Stimulated activated CD8-positive, alpha-beta memory T cell treated with anti-CD3 and anti-CD28 coated beads, Interleukin-12 subunit alpha, Interleukin-12 subunit beta, amount 100 ng/mL, for 4 hours (primary cell): ENCODE measurements at places on chromosomes 6 and 20.

GRCh38 chr6:83958241-83958685 lies 75.3 kb upstream of the MRAP2 start:
- no peak for DNase-seq

DNA sequence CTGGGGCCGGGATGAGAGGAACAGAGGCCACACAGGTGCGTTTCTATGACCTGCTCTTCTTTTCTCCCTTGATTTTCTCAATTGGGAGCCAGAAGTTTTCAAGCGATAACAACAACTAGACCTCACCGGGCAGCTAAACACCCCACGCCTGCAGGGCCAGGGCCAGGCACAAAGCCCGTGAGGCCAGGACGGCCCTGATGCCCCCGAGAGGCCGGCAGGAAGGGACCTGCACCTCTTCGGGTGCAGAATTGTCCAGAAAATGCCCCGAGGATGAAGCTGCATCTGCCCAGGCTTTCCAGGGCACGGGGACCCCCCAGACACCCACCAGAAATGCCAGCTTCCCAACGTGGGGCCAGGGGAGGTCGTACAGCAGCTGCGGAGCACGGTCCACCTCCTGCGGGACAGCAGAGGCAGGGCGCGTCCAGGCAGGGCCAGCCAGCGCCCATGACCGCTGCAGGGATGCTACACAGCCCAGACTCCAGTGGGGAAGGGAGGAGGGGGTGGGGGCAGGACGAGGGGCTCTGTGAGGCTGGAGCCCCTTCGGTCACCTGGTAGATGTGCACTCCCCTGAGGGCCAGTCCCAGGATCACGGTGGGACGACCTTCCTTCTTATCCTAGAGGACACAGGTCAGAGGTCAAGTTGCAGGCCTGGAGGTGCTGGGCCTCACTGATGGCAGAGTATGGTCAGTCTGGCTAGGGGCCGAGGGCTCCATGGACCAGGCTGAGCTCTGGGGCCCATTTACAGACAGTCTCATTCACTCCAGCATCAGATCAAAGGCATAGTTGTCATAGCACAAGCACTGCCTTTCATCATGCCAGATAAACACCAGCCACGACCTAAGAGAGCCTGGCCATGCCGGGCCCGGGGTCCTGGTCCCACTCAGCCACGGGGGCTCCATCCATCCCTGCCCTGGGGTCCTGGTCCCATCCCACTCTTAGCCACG lies 16.4 kb downstream of the FRMD1 start:
- DNase-seq = no peak

DNA sequence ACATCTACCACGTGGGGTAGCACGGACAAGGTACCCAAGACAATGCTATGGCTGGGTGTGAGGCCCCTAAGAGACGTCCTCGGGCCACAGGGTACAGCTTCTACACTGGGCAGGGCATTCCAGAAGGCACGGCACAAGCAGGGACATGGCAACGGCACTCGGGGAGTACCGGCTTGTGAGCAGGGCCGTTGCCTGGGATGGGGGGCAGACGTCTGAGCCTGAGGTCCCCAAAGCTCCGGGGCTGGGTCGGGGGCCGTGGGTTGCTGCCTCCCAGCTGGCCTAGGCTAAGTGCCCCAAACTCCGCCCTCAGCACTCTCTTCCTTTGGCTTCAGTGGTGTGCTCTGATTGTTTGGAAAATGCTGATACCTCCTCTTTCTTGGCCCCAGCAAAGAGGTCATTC lies 110.6 kb downstream of the SULF2 start:
- no peak for DNase-seq

GRCh38 chr6:73182021-73182607 lies 43.2 kb downstream of the KHDC1L start:
- no peak for DNase-seq

DNA sequence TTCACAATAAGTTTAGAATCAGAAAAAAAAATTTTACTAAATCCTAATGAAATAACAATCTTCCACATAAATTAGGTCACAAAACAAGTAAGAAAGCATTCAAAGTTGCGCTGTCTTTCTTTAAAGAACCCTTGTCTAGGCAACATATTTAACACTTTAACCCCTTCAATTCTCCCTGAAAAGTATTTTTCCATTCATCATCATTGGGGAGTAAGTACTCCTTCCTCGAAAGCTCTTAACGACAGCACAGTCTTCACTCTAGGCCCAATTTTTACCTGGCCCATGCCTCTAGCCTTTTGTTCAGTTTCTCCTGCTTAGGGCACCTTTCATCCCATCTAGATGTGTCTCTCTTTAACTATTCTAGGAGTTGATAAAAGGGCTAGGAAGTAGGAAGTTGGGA lies 2.6 kb downstream of the TSPYL1 start:
- no peak for DNase-seq

DNA sequence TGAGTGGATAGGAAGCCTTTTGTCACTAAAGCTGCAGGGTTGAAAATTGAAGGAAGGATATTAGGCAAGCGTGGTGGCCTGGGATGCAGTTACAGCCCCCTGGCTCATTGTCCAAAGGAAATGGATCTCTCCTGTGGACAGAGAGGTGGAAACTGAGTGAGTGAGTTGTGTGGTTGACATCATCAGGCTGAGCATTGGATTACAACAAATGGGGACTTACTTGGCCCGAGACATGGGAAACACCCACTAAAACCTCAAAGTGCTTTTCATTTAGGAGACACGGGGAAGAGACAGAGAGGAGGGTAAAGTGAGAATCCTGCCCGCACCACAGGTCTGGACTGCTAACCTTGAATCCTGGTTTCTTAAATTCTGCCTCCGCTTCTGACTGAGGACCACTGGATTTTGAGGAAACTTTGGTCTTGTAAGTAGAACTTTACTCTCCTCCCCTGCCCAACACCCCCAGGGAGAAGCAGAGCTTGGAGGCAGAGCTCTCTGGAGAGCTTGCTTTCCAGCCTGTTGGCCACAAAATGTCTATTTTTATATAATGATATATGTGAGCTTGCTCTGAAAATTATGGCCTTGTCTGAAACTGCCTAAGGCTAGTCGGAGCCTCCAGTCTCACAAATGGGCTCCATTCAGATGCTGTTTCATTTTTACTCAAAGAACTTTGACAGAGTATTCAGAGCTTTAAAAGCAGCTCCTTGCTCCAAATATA lies at the start of gene PKIG:
Gene PKIG (plus strand): TSS at position 269 of the 715 bp plus-strand sequence. CDS start 31,978 bp downstream, outside the sequence.
- DNase-seq = no peak

- no peak for DNase-seq
Measured at GRCh38 chr6:25132934-25133333, 146.2 kb upstream of the CARMIL1 start.

DNA sequence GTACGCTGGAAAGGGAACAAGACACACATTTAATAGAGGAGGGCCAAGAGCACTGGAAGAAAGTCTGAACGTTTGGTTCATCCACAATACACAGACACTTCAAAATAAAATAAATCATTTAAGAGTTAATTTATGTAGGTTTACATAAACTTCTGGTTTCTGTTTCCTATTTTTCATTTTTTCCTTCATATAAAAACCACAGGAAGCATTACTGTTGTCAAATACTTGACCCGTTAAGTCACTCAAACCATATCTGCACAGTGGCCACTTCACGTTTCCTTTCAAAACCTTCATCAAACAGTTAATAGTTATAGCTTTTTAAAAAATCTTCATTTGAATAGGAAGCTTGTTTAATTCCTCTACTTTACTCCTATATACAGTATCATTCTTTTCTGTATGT lies 257.6 kb upstream of the THEMIS start:
- DNase-seq = no peak

- no peak for DNase-seq
Measured at GRCh38 chr20:20409331-20409730, 41.4 kb downstream of the INSM1 start.

GRCh38 chr6:125367036-125367782 lies 65.4 kb upstream of the HDDC2 start:
- no peak for DNase-seq

GRCh38 chr6:29791162-29791561 lies 36.5 kb upstream of the HLA-G start:
- DNase-seq = no peak

DNA sequence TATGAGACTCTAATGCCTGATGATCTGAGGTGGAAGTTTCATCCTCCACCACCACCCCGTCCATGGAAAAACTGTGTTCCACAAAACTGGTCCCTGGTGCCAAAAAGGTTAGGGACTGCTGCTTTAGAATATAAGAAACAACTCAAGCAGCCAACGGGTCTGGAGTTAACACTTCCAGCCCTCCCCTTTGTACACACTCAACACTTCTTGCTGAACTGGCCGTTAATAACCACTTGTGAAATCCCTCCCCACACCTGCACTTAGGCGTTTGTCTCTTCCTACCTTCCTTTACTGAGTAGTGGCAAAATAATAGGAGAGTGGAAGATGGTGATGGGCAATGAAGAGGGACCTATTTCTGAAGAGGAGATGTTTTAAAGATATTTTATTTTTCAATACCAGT lies 10.5 kb downstream of the SAYSD1 start:
- DNase-seq = no peak

- DNase-seq = no peak
Measured at GRCh38 chr20:43961541-43962471, 47.2 kb downstream of the TOX2 start.

GRCh38 chr6:109927052-109927451 lies 51.1 kb upstream of the GPR6 start:
- DNase-seq = no peak

DNA sequence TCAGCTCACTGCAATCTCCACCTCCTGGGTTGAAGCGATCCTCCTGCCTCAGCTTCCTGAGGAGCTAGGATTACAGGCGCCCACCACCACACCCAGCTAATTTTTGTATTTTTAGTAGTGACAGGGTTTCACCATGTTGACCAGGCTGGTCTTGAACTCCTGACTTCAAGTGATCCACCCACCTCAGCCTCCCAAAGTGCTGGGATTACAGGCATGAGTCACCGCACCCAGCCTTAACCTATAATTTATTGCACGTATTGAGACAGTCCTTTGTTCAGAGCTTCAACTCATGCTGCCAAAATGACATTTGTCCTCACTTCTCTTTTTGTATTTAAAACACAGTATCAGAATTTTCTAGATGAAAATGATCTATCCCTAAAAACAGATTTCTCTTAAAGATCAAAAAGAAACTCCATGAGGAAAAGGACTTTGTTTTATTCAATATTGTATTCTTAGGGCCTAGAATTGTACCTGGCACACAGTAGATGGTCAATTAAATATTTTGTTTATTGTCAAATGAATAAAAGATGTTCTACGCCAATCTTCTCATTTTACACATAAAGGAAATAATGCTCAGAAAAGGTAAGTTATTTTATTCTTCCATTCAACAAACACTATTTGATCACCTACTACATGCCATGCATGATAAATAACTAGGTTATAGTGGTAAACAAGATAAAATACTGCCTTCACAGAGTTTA lies 10.8 kb downstream of the SERAC1 start:
- DNase-seq = no peak

DNA sequence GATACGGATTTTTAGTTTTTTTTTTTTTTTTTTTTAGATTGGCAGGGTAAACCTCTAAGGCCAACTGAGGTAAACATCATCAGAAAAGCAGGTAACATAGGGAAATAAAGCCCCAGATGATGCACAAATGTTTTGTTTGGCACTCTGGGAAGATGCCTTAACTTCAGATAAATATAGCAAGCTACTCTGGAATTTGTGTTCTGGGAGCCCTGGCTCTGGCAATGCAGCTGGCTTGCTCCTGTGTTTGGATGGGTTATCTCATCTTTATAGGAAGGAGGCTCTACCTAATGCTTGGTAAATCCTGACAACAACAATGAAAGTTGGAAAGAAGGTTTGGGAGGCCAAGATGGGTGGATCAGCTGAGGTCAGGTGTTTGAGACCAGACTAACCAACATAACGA lies 77.4 kb downstream of the GFOD1 start:
- no peak for DNase-seq

GRCh38 chr20:18362916-18363315 lies 74.6 kb downstream of the ZNF133 start:
- no peak for DNase-seq

DNA sequence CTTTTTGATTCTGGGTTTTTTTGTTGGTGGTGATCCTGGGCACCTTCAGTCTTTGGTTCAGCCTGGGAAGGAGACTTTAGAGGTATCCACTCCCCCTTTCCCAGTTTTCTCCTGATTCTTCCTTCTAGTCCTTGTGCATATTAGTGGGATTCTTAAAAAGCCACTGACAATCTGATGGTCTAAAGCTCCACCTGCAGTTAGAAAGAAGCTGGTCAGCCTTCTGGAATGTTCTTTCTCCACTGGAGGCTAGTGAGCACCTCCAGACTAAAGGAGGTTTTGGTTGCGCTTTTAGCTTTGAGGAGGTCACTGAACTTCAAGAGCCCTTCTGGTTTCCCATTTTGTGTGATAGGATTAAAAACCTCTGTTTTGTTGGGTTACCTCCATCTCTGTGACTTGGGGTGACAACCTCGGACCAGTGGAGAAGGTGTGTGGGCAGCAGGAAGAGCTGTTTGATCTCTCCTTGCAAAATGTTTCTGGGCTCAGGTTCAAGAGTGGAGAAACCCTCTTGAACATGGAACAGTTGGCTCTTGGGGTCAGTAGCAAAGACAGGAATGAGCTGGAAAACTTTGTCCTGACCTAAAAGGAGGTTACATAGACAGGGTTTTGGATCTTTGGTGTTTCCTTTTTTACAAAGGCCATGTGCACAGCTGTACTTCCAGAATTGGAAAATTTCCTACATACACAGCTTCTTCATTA lies 29.0 kb downstream of the JARID2 start:
- DNase-seq = no peak

DNA sequence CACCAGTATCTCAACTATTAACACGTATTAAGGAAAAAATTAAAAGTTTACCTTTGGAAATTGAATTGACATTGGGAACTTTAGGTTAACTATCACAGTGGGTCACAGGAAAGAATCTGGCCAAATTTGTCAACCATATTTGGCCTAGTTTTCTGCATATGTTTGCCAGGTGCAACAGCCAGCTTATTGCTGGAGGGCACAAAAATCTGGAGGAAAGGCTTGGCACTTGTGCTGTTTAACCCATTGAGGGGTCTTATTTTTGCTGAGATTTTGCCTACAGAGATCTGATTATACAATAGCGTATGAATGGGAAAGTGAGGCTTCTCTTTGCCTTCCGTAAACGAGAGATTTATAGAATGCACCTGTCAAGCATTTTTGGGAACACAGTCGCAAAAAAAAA lies 190.4 kb downstream of the PRL start:
- no peak for DNase-seq

DNA sequence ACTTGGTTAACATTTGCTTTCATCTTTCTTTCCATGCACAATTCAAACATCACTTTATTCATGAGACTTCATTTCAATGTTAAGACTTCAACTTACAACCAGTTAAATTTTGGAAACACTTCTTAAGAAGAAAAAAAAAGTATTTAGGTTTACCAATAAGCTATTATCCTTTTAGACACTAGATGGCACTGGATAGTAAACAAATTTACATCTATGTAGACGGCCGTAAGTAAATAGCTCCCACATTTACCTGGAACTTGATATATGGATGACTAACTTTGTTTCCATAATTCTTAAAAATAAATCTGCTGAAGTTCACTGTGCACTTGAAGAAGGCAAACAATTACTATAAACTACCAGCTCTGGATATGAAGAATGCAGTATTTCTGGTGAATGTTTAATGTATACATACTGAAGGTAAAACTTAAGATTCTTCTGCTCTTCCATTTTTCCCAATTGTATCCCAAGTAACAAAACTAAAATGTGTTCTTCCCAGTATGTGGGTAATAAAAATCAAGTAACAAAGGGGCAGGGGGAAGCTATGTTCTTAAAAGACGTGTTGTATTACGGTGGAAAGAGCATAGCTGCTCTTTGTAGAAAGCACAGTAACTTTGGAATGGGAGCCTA lies 130.6 kb upstream of the C6orf118 start:
- no peak for DNase-seq
